Right lobe of liver (tissue), 6 donors: ENCODE measurements at places on chromosomes 6 and 20. TPM values are rescaled to one million over a fixed set of nuclear protein-coding genes. Genes with fewer than 3 reads are reported as not detected.

RBL1 gene
- total RNA-seq = 3.9 TPM

DIDO1 gene
- 21.4 TPM for total RNA-seq

DNA sequence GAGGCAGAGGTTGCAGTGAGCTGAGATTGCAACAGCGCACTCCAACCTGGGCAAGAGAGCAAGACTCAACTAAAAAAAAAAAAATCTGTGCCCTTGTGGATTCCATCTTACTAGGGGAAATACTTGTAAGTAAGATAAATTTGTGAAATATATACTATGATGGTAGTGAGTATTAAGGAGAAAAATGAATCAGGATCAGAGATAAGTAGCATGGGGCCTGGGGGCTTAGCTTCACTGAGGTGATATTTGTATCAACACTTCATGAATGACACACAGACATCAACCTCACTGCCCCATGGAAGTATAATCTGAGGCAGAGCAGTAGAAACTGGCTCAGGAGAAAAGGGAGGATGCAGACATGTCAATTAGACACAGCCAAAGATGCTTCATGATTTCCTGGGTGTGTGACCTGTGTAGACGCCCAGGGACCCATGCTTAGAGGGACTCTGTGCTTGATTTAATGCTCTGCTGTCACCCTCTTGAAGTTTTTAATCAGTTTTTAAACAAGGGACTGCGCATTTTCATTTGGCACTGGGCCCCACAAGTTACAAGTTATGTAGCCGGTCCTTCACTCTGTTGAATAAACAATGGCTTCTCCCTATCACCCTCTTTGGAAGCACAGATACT lies 41.9 kb downstream of the PCNA start:
- DNase-seq = no peak

GRCh38 chr6:129767776-129768485 lies 58.0 kb upstream of the ARHGAP18 start:
- DNase-seq = no peak

DNA sequence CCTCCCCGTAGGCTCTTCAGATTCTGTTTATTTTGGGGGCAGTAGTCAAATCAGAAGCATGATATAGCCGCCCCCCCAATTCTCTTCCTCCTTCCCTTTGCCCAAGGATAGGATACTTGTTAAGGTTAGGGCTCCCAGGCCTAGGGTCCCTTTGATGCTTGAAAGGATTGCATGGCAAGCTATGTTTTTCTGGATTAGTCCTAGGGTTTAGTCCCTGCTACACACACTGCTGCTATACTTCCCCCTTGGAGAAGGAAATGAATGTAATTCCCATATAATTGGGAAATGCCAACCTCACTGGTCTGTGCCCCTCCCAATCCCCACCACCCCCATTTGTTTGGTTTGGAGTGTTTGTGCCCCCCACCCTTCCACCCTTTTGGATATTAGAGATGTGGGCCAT lies 62.8 kb downstream of the ZFAND3 start:
- DNase-seq = no peak

DNA sequence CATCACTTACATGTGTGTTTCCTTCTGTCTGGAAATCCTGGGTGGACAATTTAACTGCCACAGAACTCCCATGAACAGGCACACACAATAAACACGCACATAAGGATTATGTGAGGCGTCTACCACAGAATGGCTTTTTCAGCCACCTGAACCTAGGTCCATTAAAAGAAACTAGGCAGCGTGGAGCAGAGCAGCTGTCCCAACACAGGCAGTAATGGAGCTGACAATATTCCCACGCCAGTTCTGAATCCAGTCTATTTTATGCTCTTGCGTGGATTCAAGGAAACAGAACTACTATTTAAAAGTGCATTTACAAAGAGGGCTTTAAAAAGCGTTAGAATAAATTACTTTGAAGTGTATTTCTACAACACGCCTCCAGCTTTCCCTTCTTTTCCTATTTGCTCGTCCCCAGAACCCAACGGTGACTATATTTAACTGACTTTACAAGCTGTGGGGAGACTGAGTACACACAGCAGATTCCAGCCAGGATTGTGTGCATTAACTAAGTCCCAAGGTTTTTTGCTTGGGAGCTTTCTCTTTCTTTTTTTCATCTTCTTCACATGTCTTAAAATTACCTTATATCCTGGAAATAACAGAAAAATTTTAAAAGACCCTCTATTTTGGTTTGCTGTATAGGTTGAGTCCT lies 95.9 kb downstream of the GMDS start:
- DNase-seq = no peak

RAB44 gene
- 0.07 TPM for total RNA-seq

GRCh38 chr6:36547646-36548400 lies 544 bp upstream of the STK38 start:
- DNase-seq = no peak

DNA sequence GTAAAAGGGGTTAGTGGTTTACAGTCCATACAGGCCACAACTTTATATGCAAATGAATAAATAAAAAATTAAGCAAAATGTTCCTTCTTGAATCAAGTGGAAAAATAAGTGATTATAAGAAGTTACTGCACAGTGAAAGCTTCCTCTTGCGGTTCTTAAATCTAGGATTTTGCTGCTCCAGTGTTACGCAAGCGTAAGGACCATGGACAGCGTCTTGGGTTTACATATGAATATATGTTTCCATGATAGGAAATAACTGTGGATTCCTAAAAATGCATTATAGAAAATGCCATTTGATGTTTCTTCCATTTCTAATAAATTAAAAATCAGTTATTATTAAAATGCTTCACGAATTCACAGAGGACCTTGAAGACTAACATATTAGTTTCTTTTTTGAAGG lies 176.6 kb upstream of the POU3F2 start:
- DNase-seq = no peak

GRCh38 chr20:35680452-35681183 lies 15.9 kb upstream of the CPNE1 start:
- DNase-seq = peak; percentile 19

GRCh38 chr6:32868257-32868788 lies 14.3 kb downstream of the PSMB9 start:
- peak; percentile 67 for DNase-seq

DNA sequence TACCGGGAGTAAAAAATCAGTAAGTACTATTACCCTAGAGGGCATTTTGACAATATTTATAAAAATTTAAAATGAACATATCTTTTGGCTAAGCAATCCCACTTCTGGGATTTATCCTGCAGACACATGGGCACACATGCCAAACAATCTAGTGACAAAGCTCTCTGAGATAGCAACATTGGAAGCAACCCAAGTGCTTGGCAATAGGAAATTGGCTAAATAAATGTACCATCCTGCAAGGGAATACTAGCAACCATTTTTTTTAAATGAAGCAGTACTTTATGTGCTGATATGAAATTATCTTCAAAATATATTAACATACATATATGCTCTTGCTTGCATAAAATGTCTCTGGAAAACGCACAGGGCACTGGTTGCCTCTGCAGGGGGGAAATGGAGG lies 133.8 kb downstream of the SNX5 start:
- DNase-seq = no peak

GRCh38 chr6:52964318-52964717 lies 30.8 kb downstream of the GSTA4 start:
- DNase-seq = no peak

GRCh38 chr20:50409495-50409894 lies 100.7 kb upstream of the PTPN1 start:
- DNase-seq = no peak

DNA sequence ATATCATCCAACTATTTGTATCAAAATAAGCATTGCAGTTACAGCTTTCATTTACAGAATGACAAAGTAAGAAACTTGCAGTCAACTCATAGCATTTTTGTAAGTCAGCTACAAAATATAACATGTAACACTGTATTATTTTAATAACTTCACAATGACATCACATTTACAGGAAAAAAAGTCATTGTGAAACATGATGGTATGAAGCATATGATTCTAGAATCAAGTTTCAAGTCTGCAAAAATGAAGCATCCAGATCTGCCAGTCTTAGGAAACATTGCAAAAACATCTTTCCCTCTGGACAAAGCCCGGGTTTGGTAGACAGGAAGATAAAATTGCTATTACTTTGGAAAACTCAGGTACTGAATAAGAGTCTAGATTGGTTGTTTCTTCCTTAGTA lies 263.9 kb upstream of the NT5E start:
- no peak for DNase-seq

SLC35B3 gene
- total RNA-seq = 13.5 TPM

ZNF831 gene
- 0.06 TPM for total RNA-seq

DNA sequence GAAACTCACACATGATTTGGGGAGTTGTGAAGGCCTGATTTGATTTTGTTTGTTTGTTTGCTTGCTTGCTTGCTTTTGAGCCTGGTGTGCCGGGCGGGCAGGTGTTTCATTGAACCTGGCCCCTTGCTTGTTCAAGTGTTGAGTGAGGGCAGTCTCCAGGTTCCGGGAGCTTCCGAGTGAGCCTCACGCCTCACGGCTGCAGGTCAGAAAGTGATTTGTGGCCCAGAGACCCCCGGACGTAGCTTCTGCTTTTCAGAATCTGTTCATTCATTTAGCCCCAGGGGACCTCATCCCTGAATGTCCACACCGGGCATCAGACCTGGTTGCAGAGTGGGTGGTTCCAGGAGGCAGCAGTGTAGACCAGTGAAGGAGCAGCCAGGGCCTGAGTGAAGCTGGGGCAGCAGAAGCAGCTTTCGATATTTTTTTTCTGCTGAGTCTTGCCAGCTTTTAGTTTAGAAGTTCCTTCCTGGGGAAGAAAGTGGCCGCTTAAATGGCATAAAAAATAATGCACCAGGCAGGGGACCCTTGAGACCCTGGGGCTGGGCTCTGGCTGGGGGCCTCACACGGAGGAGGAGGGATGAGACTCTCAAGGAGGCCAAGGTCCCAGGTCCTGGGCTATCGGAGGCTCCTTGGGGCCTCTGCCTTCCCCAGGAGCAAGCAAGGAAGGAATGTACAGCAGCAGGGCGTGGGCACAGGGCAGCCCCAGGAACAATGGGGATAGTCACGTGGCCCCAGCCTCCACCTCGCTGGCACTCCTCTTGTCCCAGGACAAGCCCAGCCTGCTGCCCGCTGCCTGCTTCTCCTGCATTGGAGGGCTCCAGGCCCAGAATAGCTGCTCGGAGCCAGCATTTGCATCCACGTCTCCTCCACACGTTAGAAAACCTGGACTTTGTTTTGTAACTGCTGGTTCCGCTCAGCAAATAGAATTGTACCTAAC lies 89.2 kb upstream of the BHLHE23 start:
- peak; percentile 17 for DNase-seq

DNA sequence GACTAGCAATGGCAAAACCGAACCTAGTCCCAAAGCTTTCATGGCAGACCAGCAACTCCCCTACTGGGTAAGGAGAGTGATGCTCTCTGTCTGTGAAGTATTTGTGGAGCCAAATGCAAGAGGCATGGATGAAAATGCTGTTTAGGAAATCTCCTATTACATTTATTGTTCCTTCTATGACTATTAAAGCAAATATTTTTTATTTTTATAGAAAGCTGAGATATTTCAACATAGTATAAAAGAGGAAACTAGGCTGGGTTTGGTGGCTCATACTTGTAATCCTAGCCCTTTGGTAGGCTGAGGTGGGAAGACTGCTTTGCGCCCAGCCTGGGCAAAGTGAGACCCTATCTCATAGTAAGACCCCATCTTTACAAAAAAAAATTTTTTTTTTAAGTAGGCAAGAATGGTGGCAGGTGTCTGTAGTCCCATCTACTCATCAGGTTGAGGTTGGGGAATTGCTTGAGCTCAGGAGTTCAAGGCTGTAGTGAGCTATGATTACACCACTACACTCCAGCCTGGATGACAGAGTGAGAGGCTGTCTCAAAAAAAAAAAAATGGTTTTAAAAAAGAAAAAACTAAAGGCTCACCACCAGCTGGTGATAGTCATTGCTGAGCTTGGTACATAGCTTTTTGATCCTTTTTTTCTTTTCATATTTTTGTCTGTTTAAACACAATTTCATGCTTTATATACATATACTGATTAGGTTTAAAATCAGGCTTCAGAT lies 11.3 kb downstream of the KDM1B start:
- DNase-seq = no peak

- DNase-seq = no peak
Measured at GRCh38 chr6:167973148-167973885, 24.2 kb upstream of the KIF25 start.

DNA sequence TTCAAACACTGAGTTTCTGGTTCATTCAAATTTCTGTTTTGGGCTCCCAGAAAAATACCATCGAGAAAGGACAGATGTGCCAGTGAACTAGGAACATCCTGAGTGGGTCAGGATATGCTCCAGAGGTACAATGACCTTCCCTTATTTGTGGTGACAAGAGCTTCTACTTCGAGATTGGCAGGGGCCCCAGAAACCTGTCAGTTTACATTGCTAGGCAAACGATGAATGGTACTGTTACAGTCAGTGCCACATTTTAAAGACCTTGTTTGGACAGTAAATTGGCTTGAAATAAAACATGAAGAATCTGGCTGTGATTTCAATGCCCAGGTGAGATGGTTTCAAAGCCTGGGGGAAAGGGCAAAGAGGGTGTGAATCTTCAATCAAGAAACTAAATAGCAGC lies 454.5 kb upstream of the ID4 start:
- DNase-seq = no peak

SEMG1 gene
- not detected for total RNA-seq

GRCh38 chr6:125780540-125781313 lies 10.0 kb upstream of the NCOA7 start:
- peak; percentile 58 for DNase-seq

NOX3 gene
- not detected for total RNA-seq

GRCh38 chr6:124234801-124235200 lies 431.1 kb downstream of the NKAIN2 start:
- no peak for DNase-seq

DNA sequence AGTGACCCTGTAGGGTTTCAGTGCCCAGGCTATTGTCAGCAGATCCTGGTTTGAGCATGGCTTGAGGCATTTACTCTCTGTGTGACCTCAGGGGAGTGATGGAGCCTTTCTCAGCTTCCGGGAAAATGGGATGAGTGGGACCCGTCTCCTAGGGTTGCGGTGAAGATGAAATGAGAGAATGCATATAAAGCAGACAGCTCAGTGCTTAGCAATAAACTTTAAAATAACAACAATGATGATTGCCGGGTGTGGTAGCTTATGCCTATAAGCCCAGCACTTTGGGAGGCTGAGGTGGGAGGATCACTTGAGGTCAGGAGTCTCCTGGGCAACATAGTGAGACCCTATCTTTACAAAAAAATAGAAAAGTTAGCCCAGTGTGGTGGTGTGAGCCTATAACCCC lies 106.0 kb upstream of the MTHFD1L start:
- no peak for DNase-seq

SLC17A1 gene
- 22.8 TPM for total RNA-seq

DNA sequence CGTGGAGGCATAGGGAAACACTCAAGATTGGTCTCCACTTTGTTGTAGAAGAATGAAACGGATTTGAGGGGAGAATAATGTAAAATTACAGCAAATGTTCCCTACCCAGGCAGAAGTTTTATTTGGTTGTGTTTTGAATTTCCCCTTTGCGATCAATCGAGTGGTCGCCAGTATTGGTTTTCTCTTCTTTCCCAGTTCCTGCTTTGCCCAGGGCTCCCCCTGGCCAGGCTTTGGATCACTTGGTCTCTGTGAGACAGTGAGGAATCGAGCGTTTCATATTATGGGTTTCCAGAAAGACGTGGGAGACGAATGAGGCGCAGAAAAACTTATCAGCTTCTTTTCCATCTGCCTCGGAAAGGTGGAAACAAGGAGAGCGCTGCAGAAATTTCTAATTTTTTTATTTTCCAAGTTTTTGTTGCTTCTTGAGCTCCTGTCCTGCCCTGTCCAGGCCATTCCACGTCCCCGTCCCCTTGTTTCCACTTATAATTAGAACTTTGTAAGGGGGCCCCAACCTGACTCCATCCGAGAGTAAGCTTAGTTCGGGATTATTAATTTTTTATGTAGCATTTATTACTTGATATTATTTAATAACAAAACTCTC lies 7.5 kb upstream of the TBX18 start:
- no peak for DNase-seq
